ENCODE measurements at places on chromosomes 1 and 21.

GRCh38 chr1:80194221-80194620 lies 1187.7 kb upstream of the ADGRL4 start:
- DNase-seq: no peak

DNA sequence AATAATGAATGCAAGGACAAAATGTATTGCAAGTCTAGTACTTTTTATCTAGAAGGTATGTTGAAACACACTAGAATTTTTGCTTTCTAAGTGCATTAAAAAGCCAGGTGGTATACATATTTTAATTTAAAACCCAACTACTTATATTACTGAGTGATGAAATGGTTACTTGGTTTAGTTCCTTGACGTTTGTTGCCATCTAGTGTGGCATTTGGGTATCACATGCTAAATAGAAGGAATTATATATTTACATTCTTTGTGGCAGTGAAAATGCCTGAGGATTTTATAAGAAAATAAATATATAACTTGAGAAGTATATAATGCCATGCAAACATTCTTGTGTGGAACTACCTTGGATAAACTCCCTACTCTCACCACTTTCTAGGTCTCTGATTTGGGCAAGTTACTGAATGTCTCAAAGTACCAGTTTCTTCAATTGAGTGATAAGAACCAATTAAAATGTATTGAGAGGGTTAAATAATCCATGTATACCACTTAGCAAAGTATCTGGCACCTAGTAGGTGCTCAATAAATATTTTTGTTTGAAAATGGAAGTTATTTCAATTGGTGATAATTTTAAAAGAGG lies 69.6 kb downstream of the SDCCAG8 start:
- DNase-seq: no peak

DNA sequence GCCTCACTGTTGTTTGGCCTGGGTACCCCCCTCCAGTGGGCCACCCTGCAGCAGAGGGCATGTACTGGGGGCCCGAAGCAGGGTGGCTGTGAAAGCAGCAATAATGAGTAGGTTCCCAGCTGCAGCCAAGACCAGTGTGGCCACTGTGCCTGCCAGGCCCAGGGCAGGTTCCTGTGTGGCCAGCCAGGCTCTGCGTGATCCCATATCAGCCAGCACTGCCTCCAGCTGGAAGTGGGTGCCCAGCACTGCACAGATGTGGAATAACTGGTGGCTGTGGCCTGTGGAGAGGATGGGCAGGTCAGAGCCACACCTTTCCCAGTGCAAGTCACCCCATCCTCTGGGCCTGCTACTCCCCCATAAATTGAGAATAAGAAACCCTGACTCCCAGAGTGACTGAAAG lies 2.1 kb downstream of the BGLAP start:
- no peak for DNase-seq

- no peak for DNase-seq
Measured at GRCh38 chr1:33468967-33469366, 3.5 kb upstream of the ZSCAN20 start.

- no peak for DNase-seq
Measured at GRCh38 chr1:225451340-225451739, 23.5 kb upstream of the LBR start.

DNA sequence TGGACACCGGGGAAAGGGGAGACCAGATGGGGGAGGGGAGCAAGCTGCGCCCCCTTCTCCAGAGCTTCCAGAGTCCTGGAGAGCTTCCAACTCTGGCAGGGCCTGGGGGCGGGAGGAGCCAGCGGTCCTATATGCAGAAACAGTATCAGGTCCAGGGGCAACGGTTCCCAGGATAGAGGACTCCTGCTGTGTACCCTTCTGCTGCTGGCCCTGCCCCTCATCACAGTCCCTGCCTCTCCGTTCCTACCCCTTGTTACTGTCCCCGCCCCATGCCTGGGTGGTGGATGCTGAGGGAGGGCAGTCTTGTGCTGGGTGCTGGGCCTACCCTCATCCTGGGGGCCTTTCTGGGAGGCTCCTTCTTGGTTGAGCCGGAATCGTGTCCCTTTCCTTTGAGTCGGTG lies 19.2 kb upstream of the PEX10 start:
- no peak for DNase-seq

DNA sequence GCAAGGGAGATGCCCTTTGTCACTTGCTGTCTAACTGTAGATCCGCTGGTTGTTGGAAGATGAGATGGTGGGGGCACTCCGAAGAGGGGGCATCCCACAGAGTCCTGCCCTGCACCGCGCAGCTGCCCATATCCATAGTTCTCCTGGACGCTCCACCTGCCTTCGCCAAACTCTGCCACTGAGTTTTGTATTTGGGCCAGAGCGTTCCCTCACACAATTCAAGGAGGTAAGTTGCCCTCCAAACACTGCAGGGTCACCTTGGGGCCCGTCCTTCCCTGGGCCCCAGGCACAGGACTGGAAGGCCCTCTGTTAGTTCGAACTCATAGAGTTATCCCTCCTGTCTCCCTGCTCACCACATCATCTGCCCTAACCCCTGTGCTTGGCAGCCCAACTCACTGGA lies 22.1 kb downstream of the HYI start:
- DNase-seq: no peak

GRCh38 chr1:53526451-53527101 lies 67.4 kb downstream of the DMRTB1 start:
- DNase-seq: no peak

DNA sequence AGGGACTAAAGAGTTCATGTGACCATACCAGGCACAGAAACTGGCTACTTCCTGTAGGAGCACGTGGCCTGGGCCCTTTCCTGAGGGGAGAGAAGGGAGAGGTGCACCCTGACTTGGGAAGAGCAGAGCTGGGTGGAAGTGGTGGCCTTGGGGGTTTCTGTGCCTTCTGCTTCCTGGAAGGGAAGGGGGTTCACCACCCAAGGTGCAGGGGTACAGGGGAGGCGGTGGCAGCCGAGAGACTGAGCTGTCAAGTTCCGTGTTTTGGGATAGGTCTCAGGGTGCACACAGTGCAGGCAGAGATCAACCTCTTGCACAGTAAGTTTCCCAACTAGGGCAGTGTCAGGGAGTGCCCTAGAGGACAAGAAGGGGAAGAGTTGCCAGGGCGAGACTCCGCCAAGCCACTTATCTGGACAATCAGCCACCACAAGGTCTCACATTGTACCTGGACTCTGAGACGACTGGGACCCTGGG lies 10.1 kb downstream of the HECTD3 start:
- no peak for DNase-seq

GRCh38 chr1:207051191-207051943 lies at the start of gene YOD1:
YOD1 (minus strand) TSS chr1:207051208; CDS start chr1:207051030, 178 bp downstream.
- DNase-seq: no peak

DNA sequence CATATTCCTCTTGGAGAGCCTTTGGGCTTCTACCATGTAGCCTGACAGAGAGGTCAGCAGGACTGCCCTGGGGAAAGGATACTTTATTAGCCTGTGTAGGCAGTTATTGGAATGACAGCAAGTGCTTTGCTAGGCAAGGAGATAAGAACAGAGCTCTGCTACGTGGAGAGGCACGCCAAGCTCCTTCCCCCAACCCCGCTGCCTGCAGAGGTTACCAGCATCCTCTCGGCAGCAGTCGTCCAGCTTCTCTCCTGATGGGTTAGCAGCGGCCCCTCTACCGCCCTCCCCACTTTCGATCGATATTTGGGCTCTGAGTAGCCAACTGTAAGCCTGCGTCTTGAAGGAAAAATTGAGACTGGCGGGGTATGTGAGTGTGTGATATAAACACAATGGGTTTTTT lies 122.3 kb downstream of the DHRS3 start:
- DNase-seq: no peak

DNA sequence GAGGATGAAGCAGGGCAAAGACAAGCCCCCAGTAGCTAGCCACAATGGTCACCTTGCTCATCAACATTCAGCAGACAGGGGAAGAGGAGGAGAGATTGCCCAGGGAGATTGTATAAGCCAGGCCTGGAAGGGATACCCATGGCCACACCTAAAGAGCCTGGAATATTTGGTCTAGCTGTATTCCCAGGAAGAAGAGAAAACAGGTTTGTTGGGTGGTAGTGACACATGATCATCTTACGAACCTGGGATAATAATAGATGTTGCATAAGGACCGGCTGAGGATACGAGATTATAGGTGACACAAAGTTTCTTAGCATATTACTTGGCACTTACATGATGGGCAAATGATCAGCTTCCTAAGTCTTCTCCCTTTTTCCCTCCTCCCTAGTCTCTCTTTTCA lies 95.9 kb downstream of the HHIPL2 start:
- DNase-seq: no peak

- no peak for DNase-seq
Measured at GRCh38 chr1:174818014-174818616, 181.6 kb upstream of the CACYBP start.

DNA sequence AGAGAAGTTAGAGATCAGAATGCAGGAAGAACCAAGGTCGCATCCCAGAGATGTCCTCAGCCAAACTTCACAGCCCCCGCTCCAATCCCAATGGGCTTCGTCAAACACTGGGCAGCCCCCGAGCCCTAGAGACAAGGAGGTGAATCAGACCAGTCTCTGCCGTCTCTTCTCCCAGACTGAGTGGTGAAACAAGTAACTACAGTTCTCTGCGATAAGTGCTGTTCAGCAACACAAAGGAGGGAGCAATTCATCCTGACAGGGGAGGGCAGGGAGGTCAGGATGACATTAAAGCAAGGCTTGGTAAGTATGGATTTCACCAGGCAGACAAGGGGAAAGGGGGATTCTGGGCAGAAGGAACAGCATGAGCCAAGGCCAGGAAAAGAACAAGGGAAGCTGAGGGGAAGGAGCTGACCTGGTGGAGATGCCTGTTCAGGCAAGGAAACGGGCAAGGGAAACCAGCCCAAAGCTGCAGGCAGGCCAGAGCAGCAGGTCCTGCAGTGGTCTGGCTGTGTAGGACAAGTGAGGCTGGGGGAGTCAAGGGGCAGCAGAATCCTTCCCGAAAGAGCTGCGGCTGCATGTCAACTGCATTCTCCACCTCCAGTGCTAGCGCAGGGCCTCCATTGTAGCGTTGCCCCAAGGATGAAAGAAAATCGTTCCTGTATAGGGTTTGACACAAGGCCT lies 13.6 kb upstream of the ERI3 start:
- DNase-seq: no peak

GRCh38 chr21:18164483-18164882 lies 80.2 kb upstream of the CHODL start:
- no peak for DNase-seq

- DNase-seq: no peak
Measured at GRCh38 chr1:39828734-39829133, 40.1 kb upstream of the BMP8B start.

DNA sequence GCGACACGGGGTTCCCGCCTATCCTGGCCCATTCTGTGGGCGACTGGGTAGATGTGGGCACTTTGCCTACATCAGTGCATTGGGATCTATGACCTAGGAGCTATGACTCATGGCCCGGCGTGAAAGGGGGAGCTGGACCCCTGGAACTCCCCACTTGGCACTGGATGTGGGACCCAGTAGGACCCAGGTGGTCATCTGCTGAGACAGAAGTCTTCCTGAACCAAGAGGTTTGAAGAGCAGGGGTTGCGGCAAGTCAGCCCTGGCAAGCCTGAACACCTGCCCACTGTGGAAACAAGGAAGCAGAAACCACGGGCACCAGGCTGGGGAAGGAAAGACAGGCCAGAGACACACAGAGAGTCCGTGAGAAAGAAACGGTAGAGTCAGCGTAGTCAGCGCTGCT lies 656.7 kb downstream of the AJAP1 start:
- DNase-seq: no peak

GRCh38 chr1:46081619-46082018 lies 50.8 kb downstream of the PIK3R3 start:
- no peak for DNase-seq

GRCh38 chr1:222257027-222257426 lies 290.9 kb downstream of the HHIPL2 start:
- no peak for DNase-seq

DNA sequence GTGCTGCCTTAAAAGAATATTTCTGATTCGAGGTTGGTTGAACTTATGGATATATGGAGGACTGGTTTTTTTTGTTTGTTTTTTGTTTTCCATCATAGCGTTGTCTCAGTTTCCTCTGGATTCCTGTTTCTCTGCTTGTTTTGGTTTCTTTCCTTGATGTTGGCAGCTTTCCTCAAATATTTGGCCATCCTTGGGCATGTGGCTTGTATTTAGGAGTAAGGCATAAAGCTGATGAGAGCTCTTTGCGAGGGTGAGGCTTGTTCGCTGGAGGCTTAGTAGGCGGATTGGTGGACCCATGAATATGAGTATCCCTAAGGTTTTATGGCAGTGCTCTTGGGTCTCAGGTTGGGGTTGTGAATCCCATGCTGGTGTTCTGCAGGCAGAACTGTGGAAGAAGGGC lies 22.9 kb downstream of the DYRK1A start:
- no peak for DNase-seq

GRCh38 chr1:71399594-71399993 lies 318.8 kb upstream of the ZRANB2 start:
- DNase-seq: no peak

DNA sequence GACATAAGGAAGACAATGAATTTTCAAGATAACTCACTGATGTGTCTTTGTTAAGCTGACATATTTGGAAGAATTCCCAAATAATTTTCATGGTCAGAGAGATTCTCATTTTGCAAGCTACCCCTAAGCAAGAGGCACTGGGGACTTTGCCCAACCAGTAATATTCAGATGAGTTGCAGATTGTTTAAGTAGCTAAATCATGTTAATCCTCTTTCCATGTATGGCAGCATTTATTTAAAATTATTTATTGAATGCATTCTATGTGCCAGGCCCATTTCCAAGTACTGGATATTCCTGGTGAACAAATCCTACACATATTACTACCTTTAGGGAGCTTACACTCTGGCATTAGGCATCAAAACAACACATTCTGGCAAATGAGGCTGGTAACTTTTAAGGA lies 56.5 kb upstream of the BACH1 start:
- no peak for DNase-seq

DNA sequence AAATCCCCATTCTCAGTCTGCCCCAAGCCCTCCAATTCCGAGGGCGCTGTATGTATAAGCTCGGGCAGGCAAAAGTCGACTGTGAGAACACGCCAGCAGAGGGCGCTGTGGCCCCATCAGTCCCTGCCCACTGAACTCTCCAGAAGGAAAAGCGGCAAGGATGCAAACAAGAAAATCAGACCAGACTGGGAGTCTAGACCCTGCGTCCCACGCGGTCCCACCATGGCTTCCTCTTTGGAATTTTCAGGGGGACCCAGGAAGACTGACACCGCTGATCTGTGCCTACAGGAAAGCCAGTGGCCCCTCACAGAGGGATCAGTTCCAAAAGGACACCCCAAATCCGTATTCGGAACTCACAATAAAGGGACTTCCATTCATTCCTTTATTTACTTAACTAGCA lies 19.5 kb downstream of the TEX35 start:
- peak; percentile 75 for DNase-seq

DNA sequence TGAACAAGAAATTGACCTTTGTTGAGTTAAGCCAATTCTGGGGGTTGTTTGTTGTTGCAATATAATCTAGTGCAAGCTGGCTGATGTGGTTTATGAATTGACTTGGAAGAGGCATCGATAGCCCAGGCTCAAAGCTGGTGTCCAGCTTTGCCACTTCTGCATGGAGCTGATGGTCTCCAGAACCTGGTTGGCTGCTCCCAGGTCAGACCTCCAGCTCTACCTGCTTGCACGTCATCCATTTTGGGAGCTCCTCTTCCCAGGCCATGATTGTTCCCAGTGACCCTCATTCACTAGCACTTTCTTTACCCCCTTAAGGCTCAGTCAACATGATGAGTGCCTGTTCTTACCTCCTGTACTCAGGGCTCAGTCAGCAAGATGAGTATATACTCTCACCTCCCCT lies 5.8 kb upstream of the AJAP1 start:
- no peak for DNase-seq
